ENCODE measurements at places on chromosomes 12 and 14.

DNA sequence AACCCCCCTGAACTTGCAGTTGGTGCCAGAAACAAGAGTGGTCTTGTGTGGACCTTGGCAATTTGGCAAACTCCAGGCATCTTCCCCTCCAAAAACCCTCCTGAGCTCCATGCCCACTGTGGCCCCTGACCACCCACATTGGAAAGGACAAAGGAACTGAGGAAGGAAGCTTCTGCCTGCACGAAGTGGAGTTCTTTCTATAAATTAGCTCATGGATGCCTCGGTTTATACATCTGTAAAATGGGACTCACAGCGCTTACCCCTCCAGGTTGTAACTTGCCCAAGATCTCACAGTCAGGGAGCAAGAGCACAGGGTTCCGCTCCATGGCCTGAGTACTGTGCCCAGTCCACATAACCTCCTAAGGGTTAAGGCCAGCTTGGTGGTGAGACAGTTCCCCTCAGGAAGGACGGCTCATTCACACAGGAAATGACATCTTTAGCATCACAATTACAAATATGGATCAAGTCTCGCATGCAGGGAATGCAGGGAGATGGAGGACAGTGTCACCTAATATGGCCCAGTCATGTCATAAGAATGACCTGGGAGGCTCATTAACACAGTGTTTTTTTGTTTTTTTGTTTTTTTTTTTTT lies 66.6 kb downstream of the CLMN start:
- no peak for DNase-seq

GRCh38 chr14:93936926-93937325 lies 9.8 kb downstream of the FAM181A start:
- no peak for DNase-seq

DNA sequence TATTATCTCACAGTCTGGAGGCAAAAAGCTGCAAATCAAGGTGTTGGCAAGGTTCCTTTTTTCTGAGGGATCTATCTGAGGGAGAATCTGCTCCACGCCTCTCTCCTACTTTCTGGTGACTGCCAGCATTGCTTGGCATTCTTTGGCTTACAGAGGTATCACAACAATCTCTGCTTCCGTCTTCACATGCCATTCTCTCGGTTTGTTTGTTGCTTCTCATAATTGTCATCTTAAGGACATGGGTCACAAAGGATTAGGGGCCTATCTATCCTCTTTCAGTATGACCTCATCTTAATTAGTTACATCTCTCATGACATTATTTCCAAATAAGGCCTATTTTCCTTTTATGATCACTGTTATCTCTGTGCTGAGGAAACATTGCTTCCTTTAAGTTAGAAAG lies 345.0 kb downstream of the FOXG1 start:
- no peak for DNase-seq

DNA sequence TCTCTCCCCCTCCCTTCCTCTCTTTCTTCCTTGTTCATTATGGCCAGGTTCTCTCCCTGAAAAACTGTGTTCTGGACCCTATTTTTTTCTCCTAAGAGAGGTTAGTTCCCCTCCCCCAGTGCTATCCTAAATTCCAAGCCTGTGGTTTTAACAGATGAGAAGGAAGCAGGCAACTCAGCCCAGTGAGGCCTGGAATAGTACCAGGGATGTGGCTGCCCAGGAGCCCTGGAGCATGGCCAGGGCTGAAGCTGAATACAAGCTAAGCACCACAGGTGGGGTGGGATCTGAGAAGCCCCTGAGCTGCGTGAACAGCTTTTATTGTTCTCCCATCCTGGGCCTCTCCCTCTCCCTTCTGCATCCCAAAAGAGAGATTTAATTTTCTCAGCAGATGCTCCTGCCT lies 1581.3 kb upstream of the TMEM132C start:
- DNase-seq, result peak; percentile 9

GRCh38 chr12:119302451-119303080 lies 32.0 kb upstream of the CCDC60 start:
- DNase-seq, result no peak

GRCh38 chr12:41476499-41477439 lies 288.6 kb downstream of the PDZRN4 start:
- DNase-seq, result no peak

DNA sequence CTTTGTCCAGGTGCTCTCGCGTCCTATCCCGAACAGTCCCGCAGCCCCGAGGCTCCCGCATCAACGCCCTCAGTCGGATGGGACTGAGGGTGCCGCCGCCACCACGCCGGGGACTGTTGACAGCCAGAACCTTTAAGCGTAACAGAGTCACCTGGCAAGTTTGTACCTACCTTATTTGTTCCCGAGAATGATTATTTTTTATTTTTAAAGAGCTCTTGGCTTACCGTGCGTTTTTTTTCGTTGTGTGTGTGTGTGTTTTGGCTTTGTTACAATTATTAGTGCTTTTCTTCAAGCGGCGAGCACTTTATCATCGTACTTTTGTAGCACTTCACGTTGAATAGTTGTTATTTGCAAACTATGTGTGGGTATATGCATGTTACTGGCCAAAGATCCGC lies 463 bp downstream of the COA8 start:
- DNase-seq, result no peak

DNA sequence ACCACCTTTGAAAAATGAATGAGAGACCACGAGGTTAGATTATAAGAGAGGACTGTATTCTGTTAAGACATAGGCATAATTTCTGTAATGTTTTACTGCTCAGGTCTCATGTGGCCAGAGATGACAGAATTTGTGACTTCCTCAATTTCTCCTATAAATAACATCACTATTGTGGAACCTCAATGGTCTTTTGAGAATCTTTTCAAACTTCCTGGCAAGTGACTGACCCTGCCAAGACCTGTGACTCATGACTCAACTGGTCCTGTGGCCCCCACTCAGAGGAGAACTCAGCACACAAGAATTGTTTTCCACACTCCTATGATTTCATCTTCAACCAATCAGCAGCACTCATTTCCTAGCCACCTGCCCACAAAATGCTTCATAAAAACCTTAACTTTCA lies 508.2 kb upstream of the ATP2B1 start:
- DNase-seq, result peak; percentile 40

GRCh38 chr12:15227004-15227679 lies 5.9 kb upstream of the RERG start:
- peak; percentile 35 for DNase-seq

GRCh38 chr12:107759410-107759809 lies 1.5 kb downstream of the PRDM4 start:
- peak; percentile 56 for DNase-seq

DNA sequence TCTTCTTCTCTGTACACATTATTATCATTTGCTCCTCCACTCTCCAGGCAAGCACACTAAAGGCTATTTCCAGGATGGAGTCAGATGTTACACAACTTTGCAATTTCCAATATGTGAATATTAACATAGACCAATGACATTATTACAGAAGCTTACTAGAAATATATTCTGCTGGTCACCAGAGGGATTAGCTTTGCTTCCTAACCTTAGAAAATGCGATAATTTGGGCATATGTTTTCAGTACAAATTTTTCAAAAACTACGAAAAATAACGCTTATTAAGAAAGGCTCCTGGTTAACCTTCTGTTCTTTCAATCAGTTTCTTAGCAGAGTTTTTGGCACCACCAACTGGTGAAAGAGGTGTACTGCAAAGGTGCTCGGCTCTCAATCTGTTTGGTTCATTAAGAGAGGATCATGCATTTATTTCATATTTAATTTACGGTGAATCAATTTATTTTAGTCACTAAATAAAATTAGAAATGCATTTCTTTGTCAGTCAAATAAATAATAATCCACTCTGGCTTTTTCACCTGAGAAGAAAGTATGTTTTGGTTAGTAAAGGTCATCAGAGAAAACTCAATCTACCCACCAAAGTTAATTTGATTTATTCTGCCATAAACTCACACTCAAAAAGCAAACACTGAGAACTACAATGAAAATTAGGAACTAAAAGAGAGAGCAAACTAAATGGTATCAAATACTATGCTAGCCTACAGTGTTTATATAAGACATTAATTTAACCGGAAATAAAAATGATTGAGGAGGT lies 39.2 kb downstream of the EFCAB11 start:
- DNase-seq, result no peak

- no peak for DNase-seq
Measured at GRCh38 chr12:9619411-9620179, 11.9 kb upstream of the KLRB1 start.

DNA sequence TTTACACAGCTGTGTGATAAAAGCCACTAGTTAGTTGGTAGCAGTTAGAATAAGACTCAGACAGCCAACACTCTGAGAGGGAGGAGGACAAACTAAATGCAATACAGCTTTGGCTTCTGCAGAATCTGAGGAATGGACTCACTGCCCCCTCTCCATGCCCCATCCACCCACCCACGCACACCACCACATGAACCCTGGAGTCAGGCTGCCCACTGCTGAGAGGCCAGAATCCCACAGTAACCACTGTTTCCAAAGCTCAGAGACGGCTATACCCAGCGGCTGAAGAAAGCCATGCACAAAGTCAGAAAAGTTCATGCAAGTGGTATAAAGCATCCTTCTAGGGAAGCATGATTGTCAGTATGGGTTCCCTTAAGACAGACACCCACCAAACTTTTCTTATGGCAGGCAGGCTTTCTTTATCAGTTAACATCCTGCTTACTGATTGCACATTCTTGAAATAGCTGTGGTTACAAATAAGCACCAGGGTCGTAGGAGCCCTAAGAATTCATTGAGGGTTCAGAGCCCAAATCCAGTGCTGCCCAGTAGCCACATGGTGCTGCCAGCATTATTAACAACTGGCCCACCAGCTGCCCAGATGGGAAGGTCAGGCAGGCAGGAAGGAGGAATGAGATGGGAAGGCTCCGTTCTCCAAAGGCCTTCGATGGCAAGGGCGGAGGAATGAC lies 61.5 kb downstream of the NT5DC3 start:
- no peak for DNase-seq
